ENCODE measurements at places on chromosomes 11 and 22.

GRCh38 chr22:48618326-48618725 is 1209.3 kb downstream of the BRD1 start:
- no peak for DNase-seq

DNA sequence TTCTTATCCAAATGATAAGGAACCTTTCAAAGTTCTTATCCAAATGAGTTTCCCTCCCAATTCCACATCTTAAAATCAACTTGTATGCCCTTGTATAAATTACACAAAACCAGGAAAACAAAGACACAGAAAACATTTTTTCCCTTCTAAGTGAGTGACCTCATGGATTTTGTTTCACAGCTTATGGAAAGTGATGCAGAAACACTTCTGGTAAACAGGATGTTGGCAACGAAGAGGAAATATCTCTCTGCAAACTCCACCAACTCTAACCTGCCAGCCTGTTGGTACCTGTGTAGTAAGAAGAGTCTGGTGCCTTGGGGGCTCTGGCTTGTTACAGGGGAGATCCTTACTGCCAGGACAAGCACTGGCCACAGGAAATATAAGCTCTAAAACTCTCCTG is 57.0 kb downstream of the CELSR1 start:
- no peak for DNase-seq

GRCh38 chr11:118006153-118006534 is 19.9 kb downstream of the IL10RA start:
- no peak for DNase-seq

- DNase-seq = no peak
These were observed 40.7 kb upstream of the POU2AF1 start for GRCh38 chr11:111419641-111420327.

- peak; percentile 49 for DNase-seq
These were observed at the start of gene PHLDA2 for GRCh38 chr11:2928605-2929530. PHLDA2 (minus strand) TSS chr11:2929420; CDS start chr11:2929364, 56 bp downstream.

DNA sequence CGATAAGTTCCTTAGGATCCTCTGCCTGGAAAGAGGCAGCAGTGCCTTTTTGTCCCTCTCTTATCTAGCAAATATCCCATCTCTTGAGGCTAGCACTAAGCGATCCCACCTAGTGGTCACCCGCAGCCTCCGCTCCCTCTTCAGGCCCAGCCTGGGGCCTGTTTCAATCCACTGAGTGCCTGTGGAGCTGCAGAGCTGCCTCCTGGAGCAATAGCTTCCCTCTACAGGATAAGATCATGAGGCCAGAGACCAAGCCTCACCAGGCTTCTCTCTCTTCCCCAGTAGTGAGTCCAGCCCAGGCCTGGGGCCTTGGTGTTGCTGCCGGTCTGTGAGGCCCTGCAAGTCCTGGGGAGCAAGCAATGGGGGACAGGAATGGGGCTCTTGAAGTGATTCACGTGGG is 65.8 kb downstream of the SLC22A12 start:
- no peak for DNase-seq

DNA sequence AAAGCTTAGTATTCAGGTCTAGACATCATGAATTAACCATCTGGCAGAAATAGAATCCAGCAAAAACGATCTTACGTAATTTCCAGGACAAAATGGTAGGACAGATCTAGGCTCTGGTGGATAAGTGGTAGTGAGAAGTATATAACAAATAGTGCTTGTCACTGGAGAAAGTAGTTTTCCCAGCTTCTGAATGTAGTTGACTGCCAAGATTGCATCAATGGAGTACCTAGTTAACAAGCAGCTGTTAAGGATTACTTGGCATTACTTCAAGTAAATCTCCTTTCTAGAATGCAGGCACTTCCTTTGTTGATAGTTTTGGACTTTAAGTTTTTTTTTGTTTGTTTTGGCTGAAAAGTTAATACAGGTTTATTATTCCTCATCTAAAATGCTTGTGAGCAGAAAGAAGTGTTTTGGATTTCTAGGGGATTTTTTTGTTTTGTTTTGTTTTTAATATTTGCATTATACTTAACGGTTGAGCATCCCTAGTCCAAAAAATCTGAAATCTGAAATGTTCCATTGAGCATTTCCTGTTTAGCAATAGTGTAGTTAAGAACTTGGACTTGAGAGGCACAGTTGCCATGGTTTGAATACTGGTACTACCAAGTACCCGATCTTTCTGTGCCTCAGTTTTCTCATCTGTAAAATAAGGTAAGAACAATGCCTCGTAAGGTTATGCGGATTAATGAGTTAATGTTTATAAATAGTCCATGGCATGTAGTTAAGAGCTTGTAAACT is 20.3 kb downstream of the FAM118B start:
- no peak for DNase-seq

DNA sequence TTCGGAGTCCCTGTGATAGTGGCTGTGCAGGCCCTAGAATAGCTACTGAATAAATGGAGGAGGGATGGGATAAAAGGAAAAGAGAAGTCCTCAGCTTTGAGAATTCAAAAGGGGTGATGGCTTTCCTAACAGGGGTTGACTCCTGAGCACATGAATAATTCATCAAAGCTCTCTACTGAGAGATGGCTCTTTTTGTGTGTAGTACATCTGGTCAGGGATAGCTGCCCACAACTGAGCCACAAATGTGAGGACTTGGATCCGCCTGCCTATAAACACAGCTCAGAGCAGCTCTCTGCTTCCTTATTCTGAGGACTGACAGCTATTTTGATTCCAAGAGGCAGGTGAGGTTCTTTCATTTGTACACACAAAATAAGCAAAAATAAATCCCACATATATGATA is 82.3 kb downstream of the USP35 start:
- no peak for DNase-seq

- no peak for DNase-seq
These were observed 6.0 kb downstream of the ESS2 start for GRCh38 chr22:19138217-19139000.

GRCh38 chr11:92875473-92875872 is 94.0 kb upstream of the MTNR1B start:
- no peak for DNase-seq

DNA sequence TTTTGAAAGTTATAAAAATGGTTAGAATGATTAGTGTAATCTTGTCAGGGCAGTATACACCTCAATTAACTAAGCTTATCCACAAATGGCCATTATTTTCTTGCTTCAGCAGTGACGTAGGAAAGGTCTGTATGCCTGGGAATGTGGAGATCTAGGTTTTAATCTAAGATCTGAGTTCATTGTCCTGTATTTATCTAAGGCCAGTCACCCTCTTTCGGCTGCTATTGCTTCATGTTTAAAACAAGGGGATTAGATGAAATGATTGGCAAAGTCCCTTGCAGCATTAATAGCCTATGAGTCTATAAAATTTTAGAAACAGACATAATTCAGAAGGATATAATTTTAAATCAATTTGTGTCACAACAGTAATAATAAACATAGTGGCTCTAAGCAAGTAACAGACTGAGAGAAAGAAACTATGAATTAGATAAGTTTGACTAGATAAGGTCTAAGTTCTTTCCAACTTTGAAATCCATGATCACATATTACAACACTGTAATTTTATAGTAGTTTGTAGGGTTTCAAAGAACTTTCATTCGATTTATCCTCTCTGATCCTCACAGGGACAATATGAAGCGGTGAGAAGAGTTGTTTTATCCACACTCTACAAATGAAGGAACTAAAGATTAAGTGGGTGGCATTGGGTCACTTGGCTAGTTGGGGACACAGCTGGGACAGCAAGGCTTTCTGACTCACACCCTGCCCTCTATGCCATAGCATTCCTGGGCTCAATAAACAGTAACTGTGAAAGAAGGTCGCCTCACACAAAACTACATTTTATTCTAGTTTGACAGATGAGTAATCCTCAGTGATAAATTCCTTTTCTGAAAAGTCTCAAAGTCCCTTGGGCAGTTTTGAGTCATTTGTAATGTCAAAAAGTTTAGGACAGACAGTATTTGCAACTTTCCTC is 60.6 kb upstream of the RDX start:
- DNase-seq = no peak

- DNase-seq = no peak
These were observed 26.4 kb upstream of the PANX2 start for GRCh38 chr22:50144005-50144614.

- DNase-seq = no peak
These were observed 1.5 kb upstream of the CHST1 start for GRCh38 chr11:45666648-45667642.

- no peak for DNase-seq
These were observed 21.9 kb downstream of the KRTAP5-5 start for GRCh38 chr11:1651411-1651980.

DNA sequence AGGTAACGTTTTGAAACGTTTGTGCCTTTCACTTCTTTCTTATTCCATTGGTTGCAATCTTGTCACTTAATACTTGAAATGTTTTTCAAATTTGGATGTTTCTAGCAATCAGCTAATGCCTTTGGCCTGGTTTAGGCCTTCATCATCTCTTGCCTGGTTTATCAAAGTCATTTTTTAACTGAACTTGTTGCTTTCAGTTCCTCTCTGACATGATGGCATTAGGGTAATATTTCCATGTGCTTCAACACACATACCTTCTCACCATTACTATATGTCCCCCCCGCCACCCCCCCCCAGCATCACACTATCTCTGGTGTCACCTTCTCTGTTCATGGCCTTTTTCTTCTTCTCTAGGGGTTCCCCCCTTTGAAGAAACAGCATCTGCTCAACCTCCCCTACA is 1.5 kb upstream of the SYT9 start:
- no peak for DNase-seq

DNA sequence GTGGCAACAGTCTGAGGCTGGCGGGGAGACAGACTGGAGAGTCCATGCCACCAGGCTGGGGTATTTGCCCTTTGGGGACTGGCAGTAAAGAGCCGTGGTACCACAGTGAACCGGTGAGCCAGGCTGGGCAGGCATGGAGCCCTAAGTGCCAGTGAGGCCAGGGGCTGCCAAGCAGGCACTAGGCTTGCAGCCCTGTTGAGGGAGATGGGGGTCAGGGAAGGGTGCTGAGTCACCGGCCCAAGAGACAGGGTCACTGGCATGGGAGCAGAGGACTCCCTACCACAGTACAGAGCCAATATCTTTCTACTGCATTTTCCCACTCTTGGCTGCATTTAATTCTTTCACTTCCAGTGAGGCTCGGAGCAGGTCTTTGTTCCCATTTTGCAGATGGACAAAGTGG is 30.7 kb upstream of the TEF start:
- DNase-seq = no peak
